ENCODE measurements at places on chromosomes 4 and X.

DNA sequence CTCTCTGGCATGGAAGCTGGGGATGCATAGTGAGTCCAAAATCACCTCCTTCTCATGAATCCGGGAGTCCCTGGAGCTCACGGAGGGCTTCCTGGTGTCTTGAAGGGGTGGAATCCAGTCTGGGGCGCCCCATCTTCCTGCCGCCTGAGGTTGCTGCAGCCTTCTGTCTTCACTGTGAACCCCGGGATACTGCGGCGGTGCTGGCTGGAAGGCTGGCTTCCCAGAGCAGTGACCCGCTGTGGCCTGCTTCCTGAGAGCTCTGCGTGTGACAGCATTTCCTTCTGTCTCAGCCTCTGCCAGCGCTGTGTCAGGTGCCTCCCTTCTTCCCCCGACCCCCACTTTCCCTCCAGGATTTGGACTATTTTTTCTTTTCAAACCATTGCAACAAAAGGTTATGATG, 98.8 kb upstream of the STOX2 start:
- DNase-seq: no peak

GRCh38 chr4:139374251-139374650, 72.0 kb upstream of the NDUFC1 start:
- no peak for DNase-seq

DNA sequence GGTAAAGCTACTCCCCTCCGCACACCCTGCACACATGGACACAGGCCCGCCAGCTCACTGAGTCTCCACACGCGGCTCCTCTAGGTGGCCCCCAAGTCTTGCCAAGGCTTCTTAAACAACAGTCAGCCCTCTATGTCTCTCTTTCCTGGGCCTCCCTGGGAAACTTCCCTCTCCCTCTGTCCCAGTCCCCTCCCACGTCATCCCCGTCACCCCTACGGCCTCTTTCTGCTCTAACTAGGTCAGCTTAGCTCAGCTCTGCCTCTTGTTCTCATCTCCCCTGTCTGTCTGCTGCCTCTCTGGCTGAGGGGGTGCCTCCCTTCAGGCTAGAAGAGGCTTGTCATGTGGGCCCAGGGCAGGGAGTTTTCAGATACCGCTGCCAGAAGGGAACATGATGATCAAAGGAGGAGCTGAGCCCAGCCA, 38.8 kb downstream of the SEPTIN6 start:
- no peak for DNase-seq

DNA sequence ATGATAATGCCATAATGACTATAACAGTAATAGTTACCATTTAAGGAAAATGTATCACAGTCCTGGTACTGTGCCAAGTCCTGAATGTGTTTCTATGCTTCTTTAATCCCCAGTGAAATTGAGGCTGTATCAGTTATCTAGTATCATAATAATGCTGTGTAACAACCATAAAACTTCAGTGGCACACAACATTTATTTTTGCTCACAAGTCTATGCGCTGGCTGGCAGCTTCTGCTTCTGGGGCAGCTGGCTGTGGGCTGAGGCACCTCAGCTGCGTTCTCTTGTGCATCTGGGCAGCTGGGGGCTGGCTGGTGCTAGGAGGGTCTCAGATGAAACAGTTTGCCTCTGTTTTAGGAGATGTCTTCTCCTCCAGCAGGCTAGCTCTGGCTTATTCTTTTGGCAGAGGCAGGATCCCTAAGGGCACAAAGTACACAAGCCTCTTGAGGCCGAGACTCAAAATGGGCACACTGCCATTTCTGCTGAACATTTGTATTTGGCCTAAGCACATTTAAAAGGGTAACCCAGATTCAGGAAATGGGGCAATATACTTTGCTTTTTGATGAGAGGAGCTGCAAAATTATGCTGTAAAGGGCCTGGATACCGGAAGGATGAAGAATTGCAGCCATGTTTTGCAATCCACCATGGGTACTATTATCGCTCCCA, 62.6 kb upstream of the DHX15 start:
- no peak for DNase-seq

- DNase-seq: no peak
Measured at GRCh38 chr4:122603156-122603574, 17.7 kb downstream of the IL21 start.

DNA sequence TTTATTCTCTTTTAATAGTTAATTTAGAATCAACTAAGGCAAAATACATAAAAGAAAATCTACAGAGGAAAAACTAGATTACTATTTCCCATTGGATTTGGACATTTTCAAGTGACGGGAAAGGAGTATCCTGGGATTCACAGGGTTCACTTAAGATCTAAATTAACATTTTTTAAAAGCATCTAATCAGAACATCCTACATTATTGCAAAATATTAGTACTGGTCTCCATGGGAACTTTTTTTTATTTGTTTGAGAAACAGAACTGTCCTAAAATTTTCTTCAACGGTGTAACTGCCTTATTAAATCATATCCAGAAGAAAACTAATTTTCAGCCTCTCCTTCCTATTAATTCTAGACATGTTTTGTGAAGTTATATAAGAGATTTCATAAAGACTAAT, 69.7 kb downstream of the METTL14 start:
- DNase-seq: no peak

DNA sequence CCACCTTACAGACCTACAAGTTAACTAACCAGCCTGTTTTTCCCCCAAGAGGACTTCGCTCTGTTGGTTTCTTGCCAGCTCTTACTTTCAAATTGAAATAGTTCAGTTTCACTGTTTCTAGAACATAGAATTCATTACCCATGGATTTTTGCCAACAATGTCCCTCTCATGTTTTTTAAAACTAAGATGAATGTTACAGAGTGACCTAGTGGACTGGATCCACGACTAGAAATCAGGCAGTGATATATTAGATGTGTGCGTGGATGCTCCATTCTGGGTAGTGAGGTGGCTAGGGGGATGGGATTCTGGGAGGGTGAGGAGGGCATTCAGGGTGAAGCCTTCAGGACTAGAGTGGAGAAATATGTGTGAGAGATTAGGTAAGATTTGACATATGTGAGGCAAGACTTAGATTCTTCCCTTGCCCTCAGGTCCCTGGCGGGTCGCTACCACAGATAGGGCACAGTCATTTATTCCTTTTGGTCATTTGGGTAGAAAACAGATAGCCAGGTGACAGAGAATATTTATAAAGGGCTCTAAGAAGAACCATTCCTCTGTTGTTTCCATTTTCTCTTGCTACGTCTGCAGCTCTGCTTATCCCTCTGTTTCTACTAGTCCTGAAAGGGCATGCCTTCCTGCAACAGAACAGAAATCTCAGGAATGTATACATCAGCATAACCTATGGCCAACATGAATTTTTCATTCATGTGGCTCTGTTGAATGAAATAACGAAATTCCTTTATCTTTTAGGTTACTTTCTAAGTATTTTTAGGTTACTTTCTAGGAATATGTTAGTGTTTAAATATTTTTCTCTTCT, 15.4 kb upstream of the JADE1 start:
- DNase-seq: no peak

GRCh38 chr4:44025376-44026020, 423.1 kb downstream of the KCTD8 start:
- no peak for DNase-seq

GRCh38 chr4:169621731-169622492, 1.5 kb downstream of the CLCN3 start:
- DNase-seq: no peak

GRCh38 chrX:38970845-38971244, 169.6 kb downstream of the MID1IP1 start:
- DNase-seq: no peak
